ENCODE measurements at places on chromosomes 16 and 17. TPM values are rescaled to one million over a fixed set of nuclear protein-coding genes. Genes with fewer than 3 reads are reported as not detected.

The HS3ST3B1 gene
- 18.6 TPM for total RNA-seq

- H3K36me3 ChIP-seq = peaks cover 6% of the 10 kb centered on the region
- no peaks in the 10 kb centered on the region for H3K4me1 ChIP-seq
- no peak overlapping the region for H3K27ac ChIP-seq
- no peak overlapping the region for H3K4me3 ChIP-seq
- no peaks in the 10 kb centered on the region for H3K27me3 ChIP-seq
Measured at GRCh38 chr16:888901-889570, 81.7 kb downstream of the LMF1 start.

GRCh38 chr17:76922967-76923366 lies 54.8 kb downstream of the MGAT5B start:
- H3K36me3 ChIP-seq = no peaks in the 10 kb centered on the region
- no peak overlapping the region for H3K4me3 ChIP-seq
- H3K4me1 ChIP-seq = no peaks in the 10 kb centered on the region
- H3K27me3 ChIP-seq = no peaks in the 10 kb centered on the region
- H3K27ac ChIP-seq = no peak overlapping the region
- no peak for DNase-seq

- H3K27ac ChIP-seq = no peak overlapping the region
- H3K4me3 ChIP-seq = no peak overlapping the region
- peaks cover 6% of the 10 kb centered on the region for H3K27me3 ChIP-seq
- H3K36me3 ChIP-seq = no peaks in the 10 kb centered on the region
Measured at GRCh38 chr17:10439816-10440215, 18.1 kb upstream of the MYH8 start.

DNA sequence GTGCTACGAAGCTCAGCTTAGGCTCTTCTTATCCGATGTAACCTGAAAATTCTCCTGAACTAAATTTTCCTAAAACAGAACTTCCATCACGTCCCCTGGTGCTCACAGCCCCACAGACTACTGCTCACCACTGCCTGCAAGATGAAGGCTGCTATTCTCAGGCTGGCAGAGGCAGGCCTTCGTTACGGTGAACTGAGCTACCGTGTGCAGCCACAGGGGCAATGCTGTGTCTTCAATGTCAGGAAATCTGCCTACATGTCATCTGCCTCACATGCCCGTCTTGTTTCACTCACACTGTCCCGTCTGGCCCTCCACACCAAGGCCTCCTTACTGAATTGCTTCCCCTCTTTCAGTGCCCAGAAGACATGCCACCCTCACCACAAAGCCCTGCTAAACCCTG lies 15.9 kb downstream of the EMC8 start:
- H3K27ac ChIP-seq = no peak overlapping the region
- H3K4me3 ChIP-seq = no peak overlapping the region
- H3K36me3 ChIP-seq = peaks cover 45% of the 10 kb centered on the region
- DNase-seq = no peak
- H3K4me1 ChIP-seq = peaks cover 5% of the 10 kb centered on the region

The MPHOSPH6 gene
- total RNA-seq = 15.5 TPM

DNA sequence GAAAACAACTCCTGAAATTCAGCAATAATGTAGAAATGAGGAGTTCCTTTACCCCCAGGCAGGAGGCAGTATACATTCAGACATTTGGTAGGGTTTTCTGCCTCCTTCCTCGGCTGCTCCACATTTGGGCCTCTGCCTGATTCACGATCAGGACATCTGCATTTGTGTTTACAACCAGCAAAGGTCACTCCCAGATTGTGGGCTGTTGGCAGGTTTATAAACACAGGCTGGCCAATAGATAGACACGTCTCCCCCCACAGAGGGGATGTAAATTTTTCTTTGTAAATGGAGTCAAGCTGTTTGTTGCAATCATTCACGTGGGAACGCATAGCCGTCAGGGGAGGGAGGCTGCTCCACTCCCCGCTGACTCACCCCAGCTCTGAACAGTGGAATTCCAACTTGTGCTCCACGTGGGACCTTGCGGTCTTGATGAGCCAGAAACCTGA lies 252.1 kb upstream of the N4BP1 start:
- H3K27me3 ChIP-seq = no peaks in the 10 kb centered on the region

The ADAD2 gene
- total RNA-seq = not detected

DNA sequence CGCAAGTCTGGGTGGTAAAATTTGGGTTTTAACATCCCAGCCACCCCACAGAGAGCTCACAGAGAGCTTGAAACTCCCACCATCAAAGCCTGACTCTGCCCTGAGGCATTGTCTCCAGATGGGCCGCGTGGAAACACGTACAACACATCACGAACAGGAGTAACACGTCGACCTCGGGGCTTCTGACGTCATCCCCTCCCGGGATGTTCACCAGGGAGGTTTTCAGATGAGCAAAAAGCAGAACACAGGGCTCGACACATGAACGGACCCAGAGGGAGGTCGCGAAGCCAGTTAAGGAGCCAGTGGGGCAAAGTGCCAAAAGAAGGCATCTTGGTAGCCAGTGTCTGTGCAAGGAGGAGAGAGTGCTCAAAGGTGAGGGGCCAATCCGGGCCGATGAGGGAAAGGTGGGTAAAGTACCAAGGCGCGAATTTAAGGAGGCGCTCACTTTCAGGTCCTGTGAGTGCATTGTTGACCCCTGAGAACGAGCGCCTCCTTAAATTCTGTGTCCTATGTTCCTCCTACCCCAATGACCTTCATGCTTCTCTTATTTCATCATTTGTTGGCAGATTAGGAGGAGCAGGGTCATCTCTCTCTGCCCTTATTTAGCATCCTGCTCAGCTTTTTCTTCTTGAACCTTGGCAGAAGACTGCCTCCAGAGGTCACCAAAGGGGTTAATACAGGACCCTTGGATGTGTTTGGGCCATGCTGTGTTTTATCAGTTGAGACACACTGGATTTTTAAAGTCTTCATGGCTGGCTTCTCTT lies 5.6 kb downstream of the RCVRN start:
- no peak overlapping the region for H3K4me3 ChIP-seq
- no peak for DNase-seq
- H3K36me3 ChIP-seq = no peaks in the 10 kb centered on the region
- H3K27me3 ChIP-seq = no peaks in the 10 kb centered on the region

The HOXB6 gene
- not detected for total RNA-seq

GRCh38 chr16:12084436-12084835 lies 107.9 kb downstream of the SNX29 start:
- no peak overlapping the region for H3K27ac ChIP-seq
- H3K4me1 ChIP-seq = peaks cover 24% of the 10 kb centered on the region
- H3K36me3 ChIP-seq = no peaks in the 10 kb centered on the region
- no peaks in the 10 kb centered on the region for H3K27me3 ChIP-seq

GRCh38 chr17:79045001-79045729 lies 21.2 kb downstream of the C1QTNF1 start:
- no peaks in the 10 kb centered on the region for H3K36me3 ChIP-seq
- H3K27ac ChIP-seq = no peak overlapping the region
- H3K4me1 ChIP-seq = no peaks in the 10 kb centered on the region
- H3K4me3 ChIP-seq = no peak overlapping the region
- DNase-seq = no peak

DNA sequence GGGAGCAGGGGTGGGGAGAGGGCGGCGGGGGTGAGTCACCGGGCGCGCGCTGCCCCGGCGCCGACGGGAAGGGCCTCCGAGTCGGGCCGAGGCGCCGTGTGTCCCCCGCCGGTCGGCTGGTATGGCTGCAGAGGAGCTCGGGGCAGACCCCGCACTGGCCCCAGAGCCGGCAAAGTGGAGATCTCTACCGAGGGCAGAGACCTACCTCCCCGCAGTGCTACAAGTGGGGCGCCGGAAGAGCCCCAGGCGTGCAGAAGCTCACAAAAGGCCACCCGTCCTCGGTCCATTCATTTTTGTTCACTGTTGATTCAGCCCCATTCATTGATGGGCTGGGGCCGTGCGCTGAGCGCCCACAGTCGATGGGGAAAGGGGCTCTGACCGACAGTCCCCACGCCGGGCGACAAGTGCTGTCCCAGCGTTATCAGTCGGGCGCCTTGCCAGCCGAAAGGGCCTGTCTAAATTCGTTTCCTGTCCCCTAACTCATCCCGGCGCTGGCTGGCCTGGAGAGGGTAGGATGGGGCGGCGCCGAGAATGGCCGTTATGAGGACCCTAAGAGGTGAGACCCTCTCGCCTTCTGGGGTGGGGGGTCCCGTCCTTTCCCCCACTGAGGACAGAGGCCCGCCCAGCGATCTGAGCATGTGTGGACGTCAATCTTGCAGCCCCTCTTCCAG lies 709 bp upstream of the ENO3 start:
- DNase-seq = no peak
- H3K27me3 ChIP-seq = no peaks in the 10 kb centered on the region
- peak overlapping the region; percentile 56 for H3K4me3 ChIP-seq
- H3K4me1 ChIP-seq = peaks cover 32% of the 10 kb centered on the region

The PNMT gene
- 2.2 TPM for total RNA-seq

DNA sequence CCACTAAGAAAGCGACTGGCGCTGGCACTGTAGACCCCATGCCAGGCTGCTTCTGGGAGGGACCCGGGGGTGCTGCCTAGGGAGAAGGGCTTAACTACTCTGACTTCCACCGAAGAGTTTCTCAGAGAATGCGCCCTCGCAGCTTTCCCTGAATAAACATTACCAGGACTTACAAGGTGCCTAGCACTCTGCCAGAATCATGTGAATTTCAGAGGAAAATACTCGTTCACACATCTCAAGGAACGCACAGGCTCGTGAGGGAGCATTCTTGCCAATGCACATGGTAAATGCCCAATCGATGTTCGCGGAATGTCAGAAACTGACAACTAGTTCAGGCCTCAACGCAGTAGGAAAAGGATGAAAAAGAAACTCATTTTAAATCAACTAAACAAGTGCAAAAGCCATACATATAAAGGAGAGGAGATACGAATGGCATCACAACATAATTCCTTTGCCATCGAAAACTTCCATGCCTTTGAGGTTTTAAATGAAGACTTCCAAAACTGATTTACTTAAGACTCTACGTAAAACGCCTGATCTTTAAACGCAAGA lies 999 bp downstream of the CMC2 start:
- H3K27me3 ChIP-seq = no peaks in the 10 kb centered on the region
- no peaks in the 10 kb centered on the region for H3K36me3 ChIP-seq
- peak overlapping the region; percentile 74 for H3K4me3 ChIP-seq

GRCh38 chr16:2858245-2859025 lies 465 bp upstream of the PRSS22 start:
- peak; percentile 35 for DNase-seq
- H3K27me3 ChIP-seq = peaks cover 3% of the 10 kb centered on the region
- H3K36me3 ChIP-seq = no peaks in the 10 kb centered on the region
- H3K27ac ChIP-seq = peak overlapping the region; percentile 32
- H3K4me1 ChIP-seq = peaks cover 31% of the 10 kb centered on the region

GRCh38 chr17:34383216-34383615 lies 20.2 kb upstream of the CCL1 start:
- H3K27ac ChIP-seq = no peak overlapping the region
- H3K27me3 ChIP-seq = no peaks in the 10 kb centered on the region
- H3K4me3 ChIP-seq = no peak overlapping the region
- H3K36me3 ChIP-seq = no peaks in the 10 kb centered on the region

GRCh38 chr16:80804526-80805383 lies at the start of gene CDYL2:
Gene CDYL2, minus strand, starts transcription at chr16:80804598. Its CDS starts 425 bp downstream, at chr16:80804173.
- H3K36me3 ChIP-seq = no peaks in the 10 kb centered on the region
- peak within 1 kb of the TSS; percentile 42 for H3K4me3 ChIP-seq
- peaks cover 4% of the 10 kb centered on the region for H3K4me1 ChIP-seq

The HID1 gene
- 9.5 TPM for total RNA-seq

- no peak overlapping the region for H3K4me3 ChIP-seq
- no peaks in the 10 kb centered on the region for H3K27me3 ChIP-seq
- no peak for DNase-seq
- H3K36me3 ChIP-seq = peaks cover 42% of the 10 kb centered on the region
- H3K4me1 ChIP-seq = peaks cover 18% of the 10 kb centered on the region
Measured at GRCh38 chr16:50224286-50224685, 42.1 kb upstream of the ADCY7 start.

- H3K36me3 ChIP-seq = peaks cover 20% of the 10 kb centered on the region
- H3K27me3 ChIP-seq = no peaks in the 10 kb centered on the region
- H3K27ac ChIP-seq = no peak overlapping the region
- H3K4me3 ChIP-seq = peak overlapping the region; percentile 51
Measured at GRCh38 chr16:1678500-1679098, 520 bp downstream of the JPT2 start.

- H3K36me3 ChIP-seq = no peaks in the 10 kb centered on the region
- H3K4me1 ChIP-seq = no peaks in the 10 kb centered on the region
- no peaks in the 10 kb centered on the region for H3K27me3 ChIP-seq
Measured at GRCh38 chr16:65410801-65411200, 288.9 kb upstream of the CDH11 start.

The CDH13 gene
- total RNA-seq = not detected

GRCh38 chr17:35183332-35183731 lies 10.9 kb downstream of the SLC35G3 start:
- no peaks in the 10 kb centered on the region for H3K27me3 ChIP-seq
- H3K27ac ChIP-seq = no peak overlapping the region
- H3K36me3 ChIP-seq = no peaks in the 10 kb centered on the region

DNA sequence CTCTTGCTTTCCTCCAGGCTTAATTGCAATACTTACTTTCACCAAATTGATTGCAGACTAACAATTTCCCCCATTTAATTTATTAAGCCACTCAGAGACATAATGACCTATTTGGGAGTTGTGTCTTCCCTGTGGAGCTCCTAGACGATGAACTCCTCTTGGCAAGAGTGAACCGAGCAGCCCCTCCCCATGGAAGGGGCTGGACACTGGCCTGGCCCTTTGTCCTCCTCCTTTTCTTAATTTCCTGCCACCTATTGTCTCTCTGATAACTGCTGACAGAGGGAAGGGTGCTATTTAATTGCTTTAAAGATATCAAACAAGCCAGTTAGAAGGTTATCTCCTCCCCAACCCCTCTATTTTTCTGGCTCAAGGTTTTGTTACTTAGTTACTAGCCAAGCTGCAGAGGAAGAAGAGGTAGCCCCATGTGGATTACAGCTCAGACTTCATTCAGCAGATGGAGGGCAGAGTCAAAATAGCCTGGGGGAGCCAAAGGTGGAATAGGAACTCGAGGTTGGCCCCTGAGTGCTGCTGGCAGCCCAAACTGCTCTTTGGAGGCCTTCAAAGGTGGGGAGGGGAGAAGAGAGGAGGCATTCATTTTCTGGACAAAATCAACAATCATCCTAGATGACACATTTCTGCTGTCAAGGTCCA lies 3.7 kb upstream of the SSTR2 start:
- H3K27me3 ChIP-seq = peaks cover 9% of the 10 kb centered on the region
- no peaks in the 10 kb centered on the region for H3K36me3 ChIP-seq
- DNase-seq = no peak
- no peak overlapping the region for H3K27ac ChIP-seq
- peaks cover 12% of the 10 kb centered on the region for H3K4me1 ChIP-seq
- H3K4me3 ChIP-seq = no peak overlapping the region

The CLDN7 gene
- total RNA-seq = 0.99 TPM

All from natural killer cell (primary cell).